Tongue (tissue), 3 donors: ENCODE measurements at places on chromosomes 7 and 10. TPM values are rescaled to one million over a fixed set of nuclear protein-coding genes. Genes with fewer than 3 reads are reported as not detected.

GRCh38 chr10:119355930-119356329, 148.6 kb downstream of the GRK5 start:
- no peak for DNase-seq

GRCh38 chr10:19966751-19967150, 150.5 kb downstream of the PLXDC2 start:
- peak; percentile 89 for DNase-seq

GPAM gene
- total RNA-seq, result 14.9 TPM

DNA sequence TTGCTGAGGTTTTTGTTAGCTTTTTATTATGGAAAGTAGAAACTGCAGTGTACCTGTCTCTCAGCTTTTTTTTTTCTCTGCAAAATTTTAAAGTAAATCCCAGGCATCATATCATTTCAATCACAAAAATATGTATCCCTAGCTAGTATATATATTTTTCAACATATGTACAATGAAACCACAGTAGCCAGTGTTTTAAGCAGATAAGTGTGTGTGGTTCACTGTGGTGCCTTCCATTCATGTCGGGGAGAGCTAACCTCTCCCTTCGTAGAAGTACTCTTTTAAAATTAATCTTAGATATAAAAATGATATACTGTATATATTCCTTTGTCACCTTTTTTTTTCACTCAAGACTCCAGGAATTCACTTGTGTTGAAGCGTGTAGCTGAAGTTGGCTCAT, 22.7 kb downstream of the CUL1 start:
- DNase-seq, result no peak

GPER1 gene
- total RNA-seq, result 6.7 TPM

GRCh38 chr10:129716211-129716681, 247.8 kb downstream of the EBF3 start:
- DNase-seq, result peak; percentile 19

GRCh38 chr10:17066000-17066399, 63.6 kb downstream of the CUBN start:
- no peak for DNase-seq

FAM237B gene
- not detected for total RNA-seq
